ENCODE measurements at places on chromosomes 5 and 9. TPM values are rescaled to one million over a fixed set of nuclear protein-coding genes. Genes with fewer than 3 reads are reported as not detected.
A peak's percentile ranks its signal among the peaks of the same experiment; 100 is the strongest.

SLC34A1 gene
- not detected for total RNA-seq

RNF14 gene
- 43.5 TPM for total RNA-seq

PCDHGB5 gene
- total RNA-seq = 1.7 TPM

ZDHHC11 gene
- total RNA-seq = 24.5 TPM

WDR38 gene
- not detected for total RNA-seq

MZB1 gene
- total RNA-seq = 27.6 TPM

- H3K4me1 ChIP-seq = no peaks in the 10 kb centered on the region
Measured at GRCh38 chr5:169011451-169011850, 289.5 kb downstream of the SLIT3 start.

DNA sequence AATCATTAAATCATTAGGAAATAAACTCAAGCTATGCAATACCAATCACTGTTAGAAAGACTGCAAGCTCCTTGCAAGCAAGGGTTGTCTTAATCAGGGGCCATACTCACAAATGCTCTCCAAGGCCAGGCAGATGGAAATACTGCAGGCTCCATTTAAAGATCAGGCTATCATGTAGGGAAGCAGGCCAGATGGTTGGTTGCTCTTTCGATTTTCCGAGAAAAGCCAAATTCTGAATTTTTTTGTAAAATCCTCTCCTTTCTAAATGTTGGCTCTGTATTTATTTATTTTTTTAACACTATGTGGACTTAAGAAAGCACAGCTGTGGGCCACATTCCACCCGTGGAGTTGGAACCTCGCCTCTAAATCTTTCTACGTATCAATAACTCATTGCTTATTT, 127.1 kb downstream of the GLIS3 start:
- no peaks in the 10 kb centered on the region for H3K27me3 ChIP-seq
- no peak for DNase-seq
- no peaks in the 10 kb centered on the region for H3K4me1 ChIP-seq
- no peak overlapping the region for H3K4me3 ChIP-seq
- no peaks in the 10 kb centered on the region for H3K36me3 ChIP-seq

DNA sequence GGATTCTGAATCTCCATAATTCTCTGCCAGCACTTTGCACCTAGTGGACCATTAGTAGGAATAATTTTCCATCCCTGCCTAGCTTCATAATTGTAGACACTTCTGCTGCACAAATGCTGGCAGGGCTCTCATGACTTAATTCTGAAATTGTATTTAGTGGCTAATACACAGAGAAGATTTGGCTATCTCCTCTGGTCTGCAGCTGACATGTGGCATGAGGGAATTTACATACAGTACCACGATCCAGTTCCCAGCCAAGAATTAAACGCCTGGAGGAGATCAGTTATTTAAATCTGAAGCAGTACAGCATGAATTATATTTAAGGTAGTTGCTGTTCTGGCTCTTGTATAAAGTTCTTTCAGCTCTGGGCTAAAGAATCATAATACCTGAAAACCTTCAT, 46.5 kb downstream of the IQGAP2 start:
- H3K4me3 ChIP-seq = no peak overlapping the region
- H3K27ac ChIP-seq = peak overlapping the region; percentile 22
- DNase-seq = no peak
- peaks cover 18% of the 10 kb centered on the region for H3K36me3 ChIP-seq
- no peaks in the 10 kb centered on the region for H3K27me3 ChIP-seq

DNA sequence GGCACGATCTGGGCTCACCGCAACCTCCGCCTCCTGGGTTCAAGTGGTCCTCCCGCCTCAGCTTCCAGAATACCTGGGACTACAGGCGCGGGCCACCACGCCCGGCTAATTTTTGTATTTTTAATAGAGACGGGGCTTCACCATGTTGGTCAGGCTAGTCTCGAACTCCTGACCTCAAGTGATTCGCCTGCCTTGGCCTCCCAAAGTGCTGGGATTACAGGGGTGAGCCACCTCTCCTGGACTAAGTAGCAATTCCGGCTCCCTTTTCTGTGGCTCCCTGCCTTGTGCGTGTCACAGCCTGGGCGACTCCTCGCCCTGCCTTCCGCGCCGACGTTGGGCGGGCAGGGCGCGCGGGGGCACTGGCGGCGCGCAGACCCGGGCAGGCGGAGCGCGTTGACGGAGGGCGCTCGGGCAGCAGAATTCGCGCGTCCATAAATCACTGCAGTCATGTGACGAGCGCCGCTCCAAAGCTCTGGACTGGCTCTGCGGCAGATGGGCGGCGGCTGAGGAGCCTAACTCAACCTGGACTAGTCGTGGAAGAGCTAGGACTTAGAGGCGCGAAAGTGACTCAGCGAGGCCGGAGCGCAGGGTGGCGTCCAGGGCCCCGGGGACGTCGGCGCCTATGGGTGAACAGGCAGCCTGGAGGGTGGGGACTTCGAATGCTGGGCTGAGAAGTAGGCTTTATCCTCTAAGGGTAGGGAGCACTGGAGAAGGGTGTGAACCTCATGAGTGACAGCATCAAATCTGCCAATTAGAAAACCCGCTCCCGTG, 1.4 kb upstream of the CIZ1 start:
- no peaks in the 10 kb centered on the region for H3K27me3 ChIP-seq
- H3K36me3 ChIP-seq = no peaks in the 10 kb centered on the region
- H3K4me1 ChIP-seq = peaks cover 11% of the 10 kb centered on the region
- H3K4me3 ChIP-seq = peak overlapping the region; percentile 98
- no peak for DNase-seq

- no peaks in the 10 kb centered on the region for H3K36me3 ChIP-seq
- no peaks in the 10 kb centered on the region for H3K27me3 ChIP-seq
- H3K4me3 ChIP-seq = no peak overlapping the region
- DNase-seq = no peak
Measured at GRCh38 chr5:31733371-31733770, 94.4 kb downstream of the PDZD2 start.

GRCh38 chr9:117958726-117959125, 254.5 kb downstream of the TLR4 start:
- no peak overlapping the region for H3K4me3 ChIP-seq
- H3K36me3 ChIP-seq = no peaks in the 10 kb centered on the region
- H3K27ac ChIP-seq = no peak overlapping the region
- H3K4me1 ChIP-seq = peaks cover 5% of the 10 kb centered on the region
- H3K27me3 ChIP-seq = peaks cover 2% of the 10 kb centered on the region

GRCh38 chr9:97475059-97475458, 26.4 kb upstream of the TMOD1 start:
- no peak overlapping the region for H3K4me3 ChIP-seq
- no peak overlapping the region for H3K27ac ChIP-seq
- no peak for DNase-seq
- H3K4me1 ChIP-seq = peaks cover 3% of the 10 kb centered on the region
- no peaks in the 10 kb centered on the region for H3K27me3 ChIP-seq

DNA sequence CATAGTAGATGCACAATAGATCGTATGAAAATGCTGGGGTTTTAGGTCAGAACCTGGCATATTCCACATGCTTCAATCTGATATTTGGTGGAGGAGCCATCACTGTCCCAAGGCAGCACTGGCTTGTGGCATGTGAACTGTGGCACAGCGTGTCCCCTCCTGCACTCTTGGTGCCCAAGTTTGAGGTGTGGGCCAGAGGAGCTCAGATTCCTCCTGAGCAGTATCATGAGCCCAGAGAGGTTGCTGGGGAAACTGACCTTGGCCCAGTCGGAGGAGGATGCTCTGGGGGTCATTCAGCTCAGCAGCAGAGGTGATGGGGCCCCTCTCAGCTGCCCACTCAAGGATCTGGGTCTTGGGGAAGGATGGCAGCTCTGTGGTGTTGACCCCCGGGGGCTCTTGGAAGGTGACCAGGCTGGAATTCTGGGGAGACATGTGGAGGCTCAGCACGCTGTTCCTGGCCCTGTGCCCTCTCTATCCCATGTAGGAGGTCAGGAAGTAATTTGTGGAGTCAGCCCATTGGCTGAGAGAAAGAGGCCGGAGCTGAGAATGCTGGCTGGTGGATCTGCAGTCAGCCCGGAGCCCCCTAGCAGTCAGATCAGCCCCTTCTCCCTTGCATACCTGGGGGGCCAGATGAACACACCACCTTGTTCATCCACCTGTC, 23.7 kb downstream of the FPGS start:
- no peak overlapping the region for H3K4me3 ChIP-seq
- H3K27ac ChIP-seq = no peak overlapping the region

- H3K36me3 ChIP-seq = no peaks in the 10 kb centered on the region
- no peak overlapping the region for H3K27ac ChIP-seq
- H3K4me1 ChIP-seq = no peaks in the 10 kb centered on the region
- no peak overlapping the region for H3K4me3 ChIP-seq
- no peaks in the 10 kb centered on the region for H3K27me3 ChIP-seq
- DNase-seq = no peak
Measured at GRCh38 chr9:14258156-14258555, 55.8 kb downstream of the NFIB start.

GRCh38 chr5:4976902-4977301, 163.2 kb upstream of the ADAMTS16 start:
- no peak for DNase-seq
- H3K27ac ChIP-seq = no peak overlapping the region
- no peak overlapping the region for H3K4me3 ChIP-seq
- H3K4me1 ChIP-seq = no peaks in the 10 kb centered on the region
- H3K36me3 ChIP-seq = no peaks in the 10 kb centered on the region
- no peaks in the 10 kb centered on the region for H3K27me3 ChIP-seq

GRCh38 chr5:168215646-168216045, 75.8 kb upstream of the WWC1 start:
- H3K4me1 ChIP-seq = peaks cover 8% of the 10 kb centered on the region
- H3K27ac ChIP-seq = no peak overlapping the region
- no peak overlapping the region for H3K4me3 ChIP-seq
- no peaks in the 10 kb centered on the region for H3K36me3 ChIP-seq

- peaks cover 20% of the 10 kb centered on the region for H3K27me3 ChIP-seq
- no peak overlapping the region for H3K27ac ChIP-seq
- DNase-seq = no peak
- H3K4me1 ChIP-seq = no peaks in the 10 kb centered on the region
Measured at GRCh38 chr9:109417054-109417453, 81.1 kb downstream of the PTPN3 start.

DNA sequence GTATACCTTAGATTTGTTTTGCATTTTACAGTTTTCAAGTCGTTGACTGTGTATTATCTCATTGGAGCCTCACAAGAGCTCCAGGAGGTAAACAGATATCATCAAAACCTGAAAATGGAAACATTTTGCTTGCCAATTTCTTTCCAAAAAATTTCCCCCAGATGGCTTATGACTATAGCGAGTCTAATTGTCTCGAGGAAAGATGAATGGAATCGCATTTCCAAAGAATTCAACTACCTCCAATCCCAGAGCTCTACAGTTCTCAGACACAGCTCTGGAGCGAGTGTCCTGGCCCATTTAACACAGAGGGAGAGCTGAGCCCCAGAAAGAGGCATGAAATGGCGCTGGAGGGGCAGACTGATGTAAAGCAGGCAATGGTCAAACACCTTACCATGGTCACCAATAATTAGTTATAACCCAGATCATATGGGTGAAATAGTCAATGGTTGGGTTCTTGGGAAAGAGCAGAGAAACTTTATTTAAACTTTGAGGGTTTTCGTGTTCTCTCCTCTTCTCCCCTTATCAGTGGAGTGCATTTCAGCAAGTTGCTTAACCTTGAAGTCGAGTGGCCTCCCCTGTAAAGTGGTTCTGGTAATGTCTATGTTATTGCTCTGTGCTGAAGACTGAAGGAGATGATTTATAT, 168.2 kb downstream of the ZDHHC21 start:
- H3K4me3 ChIP-seq = no peak overlapping the region
- H3K27ac ChIP-seq = no peak overlapping the region
- no peaks in the 10 kb centered on the region for H3K4me1 ChIP-seq

DNA sequence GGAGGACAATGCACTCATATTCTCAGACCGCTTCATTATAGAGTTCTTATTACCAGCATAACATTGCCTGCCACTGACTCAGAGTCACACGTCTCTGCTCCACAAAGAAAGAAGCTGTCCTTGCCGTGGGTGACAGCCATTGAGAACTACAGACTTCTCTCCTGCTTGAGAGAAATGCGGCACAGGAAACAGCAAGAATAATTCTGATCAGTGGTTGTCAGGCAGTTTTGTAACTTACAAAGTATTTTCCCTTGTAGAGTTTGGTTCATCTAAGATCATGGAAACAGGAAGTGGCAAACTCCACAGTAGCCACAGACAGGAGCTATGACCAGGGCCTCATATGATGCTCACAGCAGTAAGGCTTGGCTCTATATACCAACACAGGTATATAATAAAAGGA, 47.0 kb downstream of the KCNV2 start:
- H3K27ac ChIP-seq = peak overlapping the region; percentile 76
- peaks cover 10% of the 10 kb centered on the region for H3K36me3 ChIP-seq
- peak overlapping the region; percentile 52 for H3K4me3 ChIP-seq
- H3K4me1 ChIP-seq = peaks cover 25% of the 10 kb centered on the region

DNA sequence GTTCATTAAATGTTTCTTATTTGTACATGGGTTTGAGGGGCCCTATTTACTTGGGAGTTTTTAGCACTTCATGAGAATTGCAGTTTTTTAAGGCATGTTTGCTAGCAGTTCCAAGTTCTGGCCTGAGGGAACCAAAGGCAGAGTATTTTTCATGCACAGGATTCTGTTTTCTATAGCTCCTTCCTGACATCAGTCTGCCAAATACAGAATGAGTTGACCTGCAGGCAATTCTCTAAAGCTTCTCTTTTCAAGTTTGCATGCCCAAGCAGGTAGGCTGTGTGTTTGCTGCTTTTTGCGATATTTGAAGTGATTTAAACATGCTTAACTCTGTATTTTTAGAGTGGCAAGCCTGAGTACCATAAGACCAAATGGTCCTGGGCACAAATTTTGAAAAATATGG, 75.8 kb downstream of the AOPEP start:
- no peak overlapping the region for H3K4me3 ChIP-seq
- peaks cover 26% of the 10 kb centered on the region for H3K4me1 ChIP-seq
- no peaks in the 10 kb centered on the region for H3K27me3 ChIP-seq
- no peak for DNase-seq
- H3K27ac ChIP-seq = no peak overlapping the region

DNA sequence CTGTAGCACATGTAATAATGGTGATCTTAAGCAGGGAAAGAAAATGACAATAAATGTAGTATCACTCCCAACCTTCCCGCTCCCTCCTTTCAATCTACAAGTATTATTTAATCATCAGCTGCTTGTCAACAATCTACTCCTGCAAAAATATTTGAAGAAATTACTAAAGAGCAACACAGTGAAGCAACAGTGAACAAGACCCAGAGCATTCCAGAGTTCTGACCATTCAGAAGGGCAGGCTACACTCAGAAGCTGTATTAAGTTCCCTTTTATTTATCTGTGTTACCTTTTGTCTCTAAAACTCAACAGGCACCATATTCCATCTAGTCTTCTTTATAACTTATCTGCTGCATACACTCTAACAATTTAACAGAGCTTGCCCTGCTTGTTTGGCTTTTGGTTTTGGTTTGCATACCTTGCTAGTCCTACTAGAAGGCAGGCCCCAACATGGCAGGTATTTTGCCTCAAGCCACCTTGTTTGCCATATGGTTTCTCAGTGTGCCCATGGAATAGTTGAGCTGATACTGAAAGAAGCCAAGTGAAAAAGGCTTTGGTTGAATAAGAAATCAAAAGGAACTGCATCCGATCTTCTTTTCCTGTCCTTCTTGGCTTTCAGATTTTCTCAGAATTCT, 253.9 kb downstream of the CEMIP2 start:
- no peak overlapping the region for H3K27ac ChIP-seq
- H3K4me1 ChIP-seq = no peaks in the 10 kb centered on the region
- H3K36me3 ChIP-seq = no peaks in the 10 kb centered on the region
- peaks cover 23% of the 10 kb centered on the region for H3K27me3 ChIP-seq
- no peak for DNase-seq

All from natural killer cell treated with Interleukin-12 subunit alpha and Interleukin-12 subunit beta and Interleukin-15 and Interleukin-18, amount 100 ng/mL, for 72 hours (primary cell).